Islet precursor cell (in vitro differentiated cells): ENCODE measurements at places on chromosomes 3 and 15.

- peak; percentile 77 for DNase-seq
Measured at GRCh38 chr3:112308151-112308911, 14.3 kb upstream of the SLC9C1 start.

DNA sequence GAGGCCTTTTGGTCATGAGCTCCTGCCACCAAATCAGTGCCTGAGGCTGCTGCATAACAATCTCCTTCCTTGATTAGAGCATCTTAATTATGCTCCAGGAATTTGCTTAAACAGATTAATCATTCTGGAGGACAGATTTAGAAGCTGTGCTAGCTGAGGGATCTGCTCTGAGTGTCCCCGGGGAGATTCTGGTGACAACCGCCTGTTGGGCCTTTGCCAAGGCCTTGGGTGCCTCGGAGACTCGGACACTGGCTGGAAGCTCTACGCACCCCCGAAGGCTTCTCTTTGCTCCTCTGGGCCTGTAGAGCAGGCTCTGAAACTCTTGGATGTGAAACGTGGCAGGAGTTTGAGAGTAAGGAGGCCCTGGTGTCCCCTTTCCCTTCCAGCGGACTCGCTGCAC lies 264.1 kb downstream of the CD47 start:
- DNase-seq: no peak

DNA sequence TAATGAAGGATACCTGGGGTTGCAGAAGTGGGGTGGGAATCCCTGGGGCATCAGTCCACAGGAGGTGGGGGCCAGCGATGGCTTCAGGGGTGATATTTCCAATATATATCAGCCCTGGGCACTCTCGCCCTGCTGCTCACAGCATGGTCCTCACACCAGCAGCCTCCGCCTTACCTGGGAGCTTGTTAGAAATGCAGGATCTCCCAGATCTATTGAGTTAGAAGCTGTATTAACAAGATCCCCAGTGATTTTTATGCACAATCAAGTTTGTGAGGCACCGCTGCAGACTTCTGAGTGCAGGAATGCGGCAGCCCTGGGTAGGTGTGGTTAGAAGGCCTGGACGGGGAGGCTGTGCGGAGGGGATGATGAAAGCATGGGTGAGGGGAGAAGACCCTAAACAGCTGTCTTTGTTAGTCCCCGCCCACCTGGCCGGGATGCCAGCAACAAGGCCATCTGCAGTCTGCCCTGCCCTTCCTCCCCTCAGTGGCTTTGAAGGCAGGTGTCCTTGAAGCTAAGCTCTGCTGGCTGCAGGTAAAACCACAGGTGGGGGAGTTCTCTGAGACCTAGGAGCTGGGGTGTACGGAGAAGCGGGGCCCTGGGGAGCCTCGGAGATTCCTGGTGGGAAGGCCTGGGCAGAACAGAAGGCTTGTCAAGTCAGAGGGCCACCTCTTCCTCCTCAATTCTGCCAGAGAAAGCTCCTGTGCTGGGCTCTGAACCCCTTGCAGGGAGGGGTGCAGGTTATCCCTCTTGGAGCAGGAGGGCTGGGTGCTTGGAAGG lies 11.4 kb downstream of the FAM107A start:
- peak; percentile 83 for DNase-seq

DNA sequence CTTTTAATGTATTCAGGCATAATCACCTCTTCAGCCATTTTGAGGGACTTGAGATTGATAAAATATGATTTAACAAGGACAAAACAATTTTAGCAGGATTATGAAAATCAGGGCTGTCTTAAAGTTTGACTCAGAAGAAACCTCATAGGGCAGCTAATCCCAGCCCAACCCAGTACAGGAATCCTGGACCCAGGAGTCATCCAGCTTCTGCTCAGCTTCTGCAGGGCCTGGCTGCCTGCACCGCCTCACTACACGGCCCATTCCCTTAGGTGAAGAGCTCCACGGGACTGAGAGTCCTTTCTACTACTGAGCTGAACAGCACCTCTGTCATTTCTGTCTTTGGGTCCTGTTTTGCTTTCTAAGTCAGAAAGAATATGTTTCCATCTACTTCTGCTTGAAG lies 37.5 kb downstream of the ARHGAP31 start:
- DNase-seq: no peak

DNA sequence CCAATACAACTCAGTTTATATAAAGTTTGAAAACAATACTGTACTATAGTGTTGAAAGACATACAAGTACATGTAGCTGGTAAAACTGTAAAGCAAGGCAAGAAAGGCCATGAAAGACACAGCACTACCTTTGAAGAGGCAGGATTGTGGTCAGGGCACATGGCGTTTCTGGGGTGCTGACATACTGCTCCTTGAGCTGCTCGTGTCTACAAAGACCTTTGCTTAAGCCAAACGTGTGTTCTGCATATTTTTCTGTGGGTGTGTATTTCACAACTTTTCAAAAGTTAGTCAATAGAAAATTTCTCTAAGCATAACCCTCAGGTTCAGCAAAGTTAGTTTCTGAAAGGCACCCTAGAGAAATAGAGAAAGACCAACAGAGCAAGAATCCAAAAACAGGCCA lies 14.1 kb upstream of the TOPAZ1 start:
- no peak for DNase-seq

DNA sequence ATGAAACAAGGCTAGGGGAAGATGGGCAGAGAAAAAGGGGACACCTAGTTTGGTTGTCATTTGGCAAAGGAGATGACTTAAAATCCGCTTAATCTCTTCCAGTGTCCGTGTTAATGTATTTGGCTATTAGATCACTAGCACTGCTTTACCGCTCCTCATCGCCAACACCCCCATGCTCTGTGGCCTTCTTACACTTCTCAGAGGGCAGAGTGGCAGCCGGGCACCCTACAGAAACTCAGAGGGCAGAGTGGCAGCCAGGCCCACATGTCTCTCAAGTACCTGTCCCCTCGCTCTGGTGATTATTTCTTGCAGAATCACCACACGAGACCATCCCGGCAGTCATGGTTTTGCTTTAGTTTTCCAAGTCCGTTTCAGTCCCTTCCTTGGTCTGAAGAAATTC lies 39.6 kb downstream of the DNASE1L3 start:
- DNase-seq: no peak

- DNase-seq: no peak
Measured at GRCh38 chr15:73352082-73352481, 16.7 kb downstream of the HCN4 start.

DNA sequence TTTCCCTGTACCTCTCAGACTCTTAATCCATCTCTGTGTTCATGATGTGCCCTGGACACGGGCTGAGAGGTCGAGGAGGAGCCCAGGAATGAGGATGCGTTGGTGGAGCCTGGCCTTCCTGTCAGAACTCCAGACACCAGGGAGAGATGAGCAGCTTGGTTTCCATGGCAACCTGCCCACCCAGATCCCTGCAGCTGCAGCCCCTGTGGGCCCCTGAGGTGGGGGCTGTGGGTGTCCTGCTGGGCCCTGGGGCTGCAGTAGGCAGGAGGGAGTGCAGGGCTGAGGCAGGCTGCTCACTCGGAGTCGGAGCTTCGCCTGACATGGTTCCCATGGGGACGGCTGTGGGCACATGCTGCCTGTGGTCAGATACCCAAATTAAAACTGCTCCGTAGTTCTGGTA lies 7.7 kb upstream of the SCN10A start:
- no peak for DNase-seq

DNA sequence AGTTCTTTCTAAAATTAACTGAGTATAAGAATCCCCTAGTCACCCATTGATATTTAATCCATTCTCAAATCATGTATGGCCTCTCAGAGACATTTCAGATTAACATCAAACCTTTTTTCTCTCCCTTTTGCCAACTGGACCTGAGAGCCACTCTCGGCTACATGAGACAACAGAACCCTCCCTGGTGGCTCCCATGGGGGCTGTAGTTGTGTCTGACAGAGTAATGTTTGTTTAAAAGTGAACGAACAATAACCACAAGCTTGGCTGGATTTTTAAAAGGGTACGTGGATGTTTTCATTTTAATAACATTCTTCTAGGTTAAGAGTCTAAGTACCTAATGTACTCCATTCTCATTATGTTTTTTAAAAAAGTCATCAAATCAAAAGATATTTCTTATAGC lies 37.1 kb downstream of the P3H2 start:
- no peak for DNase-seq

DNA sequence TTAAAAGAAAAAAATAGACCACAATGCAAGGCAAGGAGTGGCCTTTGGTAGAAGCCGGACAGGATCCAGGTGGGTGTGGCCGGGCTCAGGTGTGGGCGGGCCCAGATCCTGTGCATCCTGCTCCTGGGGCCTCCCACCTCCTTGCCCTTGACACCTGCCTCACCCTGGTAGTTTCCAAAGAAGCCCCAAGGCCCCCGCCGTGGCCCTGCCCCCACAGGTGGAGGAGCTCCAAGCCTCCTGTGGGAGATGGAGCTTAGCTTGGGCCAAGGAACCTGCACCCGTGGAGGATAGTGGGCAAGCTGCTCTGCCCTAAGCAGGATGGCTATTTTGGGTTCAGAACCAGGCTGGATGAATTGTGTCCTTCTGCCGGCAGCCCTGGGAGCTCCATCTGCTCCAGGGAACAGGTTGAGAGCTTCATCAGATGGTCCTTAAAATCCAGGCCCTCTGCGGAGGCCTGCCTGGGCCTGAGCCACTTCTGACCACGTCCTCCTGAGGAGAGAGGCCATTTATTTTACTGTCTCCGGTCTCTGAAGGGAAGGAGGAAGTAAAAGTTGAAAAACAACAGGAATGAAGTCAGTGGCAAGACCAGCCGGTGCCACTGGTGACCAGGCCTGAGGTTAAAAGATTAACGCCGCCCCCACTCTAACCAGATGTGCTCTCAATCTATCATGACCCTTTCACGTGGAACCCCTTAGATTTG lies 53.9 kb upstream of the KLF13 start:
- peak; percentile 46 for DNase-seq

GRCh38 chr3:187522293-187522692 lies 147.9 kb downstream of the SST start:
- DNase-seq: no peak

DNA sequence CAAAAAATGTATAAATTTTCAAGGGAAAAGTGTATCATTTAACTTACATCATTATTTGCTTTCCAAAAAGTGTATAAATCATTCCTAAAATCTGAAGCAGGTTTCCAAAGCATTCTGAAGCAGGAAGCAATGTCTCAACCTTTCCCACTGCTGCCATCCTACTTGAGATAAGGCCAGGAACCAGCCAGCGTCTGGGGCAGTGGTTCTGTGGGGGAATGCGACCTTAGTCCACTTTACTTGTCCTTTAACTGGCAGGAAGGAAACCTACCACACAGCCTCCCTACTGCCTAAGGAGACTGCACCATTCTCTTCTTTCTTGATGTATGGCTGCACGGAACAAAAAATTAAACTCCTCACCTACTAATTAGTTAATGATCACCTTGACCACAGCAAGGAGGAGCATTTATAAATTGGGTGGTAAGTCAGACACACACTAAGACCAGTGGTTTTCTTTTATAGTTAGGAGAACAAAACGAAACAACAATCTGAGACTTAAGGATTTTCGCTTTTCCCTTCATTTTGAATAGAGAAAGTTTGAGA lies 3.7 kb downstream of the SORD start:
- DNase-seq: no peak

GRCh38 chr15:87764461-87765240 lies 491.9 kb downstream of the NTRK3 start:
- peak; percentile 82 for DNase-seq

GRCh38 chr15:26024241-26024640 lies 161.1 kb upstream of the ATP10A start:
- no peak for DNase-seq

DNA sequence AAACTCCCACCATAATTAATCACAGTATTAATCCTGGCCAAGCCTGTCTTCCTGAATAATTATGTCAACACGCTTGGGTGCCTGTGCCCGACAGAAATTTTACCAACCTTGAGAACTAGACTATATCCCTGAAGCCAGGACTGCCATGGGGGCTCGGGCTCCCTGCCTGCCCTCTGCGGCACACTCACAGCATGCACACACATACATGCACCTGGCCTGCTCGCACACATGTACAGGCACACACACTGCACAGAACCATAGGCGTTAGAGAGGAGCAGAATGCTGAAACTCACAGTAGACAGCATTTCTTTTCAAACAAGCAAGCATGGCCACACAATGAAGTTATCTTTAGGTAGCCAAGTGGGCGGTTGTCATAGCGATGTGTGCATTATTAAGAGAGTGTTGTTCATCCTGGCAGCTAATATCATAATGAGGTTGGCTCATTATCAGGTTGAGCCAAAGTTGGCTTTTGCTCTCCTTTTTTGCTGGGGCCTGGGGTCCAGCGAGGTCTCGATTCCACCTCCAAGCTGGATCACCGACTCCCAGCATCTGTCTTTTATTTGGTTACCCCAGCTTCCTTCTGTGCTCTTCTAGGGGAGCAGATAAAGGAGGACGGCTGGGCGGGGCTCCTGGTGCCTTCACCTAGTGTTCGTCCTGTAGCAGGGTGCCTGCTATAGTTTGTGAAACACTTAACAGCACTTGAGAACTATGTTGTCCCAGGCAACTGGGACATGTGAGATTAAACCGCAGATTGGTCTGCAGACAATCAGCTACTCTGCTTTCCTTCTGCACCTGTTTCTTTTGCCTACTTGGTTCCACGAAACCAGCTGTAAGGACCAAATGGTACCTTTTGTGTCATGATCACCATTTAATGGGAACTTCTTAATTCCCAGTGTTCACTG lies 91.4 kb downstream of the ZNF621 start:
- DNase-seq: peak; percentile 37

GRCh38 chr3:25663869-25664811 lies 567 bp downstream of the TOP2B start:
- DNase-seq: peak; percentile 86

- peak; percentile 74 for DNase-seq
Measured at GRCh38 chr3:118544458-118544857, 490.2 kb downstream of the IGSF11 start.

GRCh38 chr15:41666353-41666920 lies 6.2 kb downstream of the MGA start:
- no peak for DNase-seq

GRCh38 chr3:116663161-116664110 lies 46.1 kb upstream of the TUSC7 start:
- DNase-seq: no peak

GRCh38 chr15:27928386-27928785 lies 170.7 kb downstream of the OCA2 start:
- no peak for DNase-seq

DNA sequence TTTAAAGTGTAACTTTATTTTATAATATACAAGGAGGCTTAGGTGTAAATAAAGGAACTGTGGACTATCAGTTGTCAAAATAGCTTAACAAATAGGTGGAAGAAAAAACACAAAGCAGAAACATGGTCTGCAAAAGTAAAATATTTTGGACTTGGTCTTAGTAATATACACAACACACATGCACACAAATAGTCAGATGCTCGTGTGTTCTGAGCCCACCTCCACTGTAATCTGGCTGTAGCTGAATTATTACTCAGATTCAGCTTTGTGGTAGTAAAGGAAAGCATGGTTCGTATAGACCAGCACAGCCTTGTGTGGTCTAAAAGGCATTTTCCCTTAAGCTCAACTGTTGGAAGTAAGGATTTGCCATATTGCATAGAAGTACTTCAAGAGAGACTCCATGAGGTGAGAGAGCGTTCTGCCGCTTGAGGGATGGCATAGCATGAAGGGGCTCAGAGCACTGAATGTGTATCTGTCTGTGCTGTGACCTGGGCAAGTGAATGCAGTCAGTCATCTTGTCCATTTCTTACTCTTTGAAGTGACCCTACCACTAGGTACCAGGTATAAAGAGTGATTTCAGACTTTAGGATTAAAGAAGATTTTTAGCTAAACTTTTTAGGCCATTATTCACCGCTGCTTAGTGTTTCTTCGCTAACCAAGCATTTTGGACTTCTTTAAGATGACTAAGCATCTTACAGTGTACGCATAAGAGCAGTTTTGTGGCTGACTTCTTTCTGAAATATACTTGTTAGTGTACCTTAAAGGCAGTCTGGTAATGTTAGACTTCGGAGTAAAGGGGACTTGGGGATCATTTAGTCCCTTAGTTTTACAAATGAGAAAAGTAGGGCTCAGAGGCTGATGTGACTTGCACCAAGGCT lies 15.2 kb downstream of the TPM1 start:
- no peak for DNase-seq
